Activated CD4-positive, alpha-beta T cell treated with anti-CD3 and anti-CD28 coated beads, Interleukin-2, amount 10 ng/mL, durations not matched to agents 7 days and 5 days (primary cell): ENCODE measurements at places on chromosomes 7 and 10. TPM values are rescaled to one million over a fixed set of nuclear protein-coding genes. Genes with fewer than 3 reads are reported as not detected.

GRCh38 chr7:146698995-146699610 is 582.5 kb downstream of the CNTNAP2 start:
- DNase-seq: no peak

DNA sequence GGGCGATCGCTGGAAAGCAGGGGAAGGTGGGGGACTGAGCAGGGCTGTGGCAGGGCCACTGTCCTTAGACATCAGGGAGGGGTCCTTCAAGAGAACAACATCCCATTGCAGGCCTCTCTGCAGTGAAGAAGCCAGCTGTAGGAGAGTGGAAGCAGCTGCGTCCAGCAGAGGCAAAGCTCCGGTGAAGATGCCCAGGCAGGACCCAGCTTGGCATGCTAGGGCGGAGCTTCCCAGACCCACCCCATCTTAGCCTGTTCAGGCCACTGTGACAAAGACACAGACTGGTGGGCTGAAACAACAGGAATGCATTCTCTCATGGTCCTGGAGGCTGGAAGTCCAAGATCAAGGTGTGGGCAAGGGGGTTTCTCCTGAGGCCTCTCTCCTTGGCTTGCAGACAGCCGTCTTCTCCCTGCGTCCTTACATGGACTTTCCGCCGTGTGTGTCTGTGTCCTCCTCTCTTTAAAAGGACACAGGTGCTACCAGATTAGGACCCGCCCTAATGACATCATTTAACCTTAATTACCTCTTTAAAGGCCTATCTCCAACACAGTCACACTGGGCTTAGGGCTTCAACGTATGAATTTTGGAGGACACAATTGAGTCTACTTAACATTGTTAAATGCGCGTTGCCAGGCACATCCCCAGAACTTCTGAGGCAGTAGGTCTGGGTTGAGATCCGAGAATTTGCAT is 178.1 kb upstream of the GRB10 start:
- DNase-seq: no peak

Gene DRGX
- not detected for total RNA-seq

Gene EPHB6
- 29.1 TPM for total RNA-seq

Gene MPP7
- total RNA-seq: 18.7 TPM

Gene GRM3
- not detected for total RNA-seq

Gene GBX1
- total RNA-seq: not detected

Gene TMEM229A
- total RNA-seq: not detected

Gene MLXIPL
- not detected for total RNA-seq

DNA sequence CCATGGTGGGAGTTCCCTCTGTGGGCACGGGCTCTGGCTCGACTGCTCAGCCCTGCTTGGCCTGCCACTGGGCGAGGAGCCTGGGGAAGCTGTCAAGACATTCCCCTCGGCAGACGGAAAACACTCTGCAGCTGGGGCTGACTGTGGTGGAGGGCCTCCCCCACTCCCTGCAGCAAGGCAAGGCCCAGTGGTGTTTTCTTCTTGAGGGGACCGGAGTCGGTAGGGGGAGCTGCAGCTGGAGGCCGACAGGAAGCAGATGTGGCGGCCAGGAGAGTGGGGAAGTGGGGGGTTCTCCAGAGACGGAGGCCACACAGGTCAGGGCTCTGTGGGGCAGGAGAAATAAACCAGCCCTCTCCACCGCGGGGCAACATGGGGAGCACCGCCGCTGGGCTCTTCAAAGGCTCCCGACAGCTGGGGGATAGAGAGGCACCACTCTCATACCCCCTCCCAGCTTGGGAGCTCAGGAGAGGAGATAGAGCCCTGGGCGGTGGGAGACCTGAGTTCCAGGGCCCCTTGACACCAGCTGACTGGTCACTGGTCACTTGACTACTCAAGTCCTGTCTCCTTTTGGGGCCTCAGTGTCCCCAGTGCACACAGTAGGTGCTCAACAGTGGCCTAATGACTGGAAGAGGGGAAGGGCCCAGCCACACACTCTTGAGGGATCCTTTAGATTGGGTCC is 43.4 kb downstream of the PPIF start:
- no peak for DNase-seq

Gene RNLS
- total RNA-seq: 1.8 TPM

Gene ACSL5
- 63.7 TPM for total RNA-seq

- DNase-seq: no peak
Observed at GRCh38 chr10:132283604-132284382, 24.0 kb downstream of the STK32C start.

DNA sequence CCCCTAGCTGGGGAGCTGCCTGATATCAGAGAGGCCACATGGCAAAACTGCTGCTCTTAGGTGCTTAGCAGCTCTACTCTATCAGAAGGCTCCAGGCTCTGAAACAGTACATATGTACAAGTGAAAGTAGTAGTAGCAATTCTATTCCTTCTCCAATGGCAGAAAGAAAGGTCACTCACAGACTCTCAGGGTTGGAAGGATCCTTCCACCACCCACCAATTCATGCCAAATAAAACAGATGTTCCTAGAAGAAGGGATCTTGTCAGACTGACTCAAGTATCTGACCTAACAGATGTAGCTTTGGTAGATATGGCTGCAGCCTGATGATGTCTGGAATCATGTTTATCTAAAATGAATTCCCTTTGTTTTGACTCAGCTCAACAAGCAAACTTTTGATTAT is 8.0 kb upstream of the ALDH18A1 start:
- no peak for DNase-seq

Gene IQCE
- 13.8 TPM for total RNA-seq

DNA sequence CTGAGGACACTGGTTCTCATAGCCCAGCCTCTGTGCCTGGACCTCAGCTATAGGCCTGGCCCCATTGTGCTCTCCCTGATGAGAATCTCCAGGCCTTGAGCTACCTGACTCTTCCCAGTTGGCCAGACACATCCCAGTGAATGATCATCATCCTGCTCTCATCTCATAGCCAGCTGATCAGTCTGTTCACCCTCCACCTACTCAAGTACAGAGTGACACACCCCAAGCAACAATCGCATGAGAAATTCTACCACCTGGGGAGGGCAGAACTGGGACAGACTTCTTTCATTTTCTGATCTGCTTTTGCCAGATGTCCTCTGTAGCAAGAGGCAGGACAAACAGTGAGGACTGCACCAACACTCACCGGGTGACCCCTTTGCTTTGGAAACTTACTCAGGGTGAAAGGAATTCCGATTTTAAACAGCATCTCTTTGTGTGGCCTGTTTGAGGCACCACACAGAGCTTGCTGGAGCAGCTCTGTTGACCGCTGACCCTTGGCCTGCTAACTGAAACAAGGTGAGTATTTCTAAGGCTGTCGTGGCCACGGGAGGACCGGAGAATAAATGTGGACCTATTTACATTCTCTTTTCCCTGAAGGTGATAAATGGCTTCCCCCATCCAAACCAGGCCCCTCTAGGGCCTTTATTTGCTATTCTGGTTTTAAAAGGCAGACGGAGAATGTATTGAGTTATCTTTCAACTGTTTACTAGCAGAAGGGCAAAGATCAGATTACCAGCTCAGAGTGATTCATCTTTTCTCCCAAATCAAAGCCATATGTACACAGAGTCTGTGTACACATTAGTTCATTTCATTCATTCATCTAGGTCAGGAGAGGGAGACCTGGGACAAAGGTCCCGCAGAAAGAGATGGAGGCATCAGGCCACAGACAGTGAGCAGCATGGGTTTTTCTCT is 181.4 kb upstream of the TNS3 start:
- DNase-seq: no peak

Gene HMX2
- total RNA-seq: not detected

Gene TMEM225B
- 1.2 TPM for total RNA-seq

- no peak for DNase-seq
Observed at GRCh38 chr10:131915990-131916766, 15.4 kb downstream of the PPP2R2D start.

GRCh38 chr7:135290594-135290993 is 57.0 kb downstream of the STRA8 start:
- DNase-seq: no peak

- DNase-seq: no peak
Observed at GRCh38 chr10:97408496-97408992, 7.4 kb upstream of the RRP12 start.

Gene FAM180A
- not detected for total RNA-seq

DNA sequence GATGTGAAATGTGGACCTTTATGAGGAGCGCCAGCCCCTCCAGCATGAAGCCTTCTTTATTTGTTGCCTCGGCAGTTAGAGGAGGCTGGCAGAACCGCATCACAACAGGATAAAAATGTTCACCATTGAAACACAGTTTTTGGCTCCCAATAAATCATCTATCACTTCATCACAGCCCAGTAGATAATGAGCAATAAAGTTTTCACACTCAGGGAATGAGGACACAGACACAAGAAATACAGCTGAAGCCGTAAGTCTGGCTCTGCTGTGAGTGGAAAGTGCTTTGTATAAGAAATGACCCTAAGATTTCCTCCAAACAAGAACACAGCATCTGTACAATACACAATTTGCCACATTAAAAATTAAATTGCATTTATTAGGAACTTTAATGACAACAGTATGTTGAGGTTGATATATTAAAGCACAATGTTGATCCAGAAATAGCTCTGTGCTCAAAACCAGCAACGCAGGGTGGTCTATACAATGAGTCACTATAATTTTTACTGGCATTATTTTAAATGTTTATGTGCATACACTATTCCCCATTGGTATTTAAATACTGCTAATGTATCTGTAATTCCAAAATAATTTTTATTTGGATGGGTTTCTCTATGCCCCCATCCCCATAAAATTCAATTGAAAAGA is 301.8 kb upstream of the MGMT start:
- DNase-seq: no peak

Gene GGCT
- total RNA-seq: 42.6 TPM
